Stimulated activated CD4-positive, alpha-beta T cell treated with anti-CD3 and anti-CD28 coated beads, Interleukin-1b, Interleukin-23, amount 100 ng/mL, for 1 hour (primary cell): ENCODE measurements at places on chromosomes 13 and 19.

- DNase-seq, result no peak
Observed at GRCh38 chr13:32669030-32669646, 82.9 kb downstream of the PDS5B start.

DNA sequence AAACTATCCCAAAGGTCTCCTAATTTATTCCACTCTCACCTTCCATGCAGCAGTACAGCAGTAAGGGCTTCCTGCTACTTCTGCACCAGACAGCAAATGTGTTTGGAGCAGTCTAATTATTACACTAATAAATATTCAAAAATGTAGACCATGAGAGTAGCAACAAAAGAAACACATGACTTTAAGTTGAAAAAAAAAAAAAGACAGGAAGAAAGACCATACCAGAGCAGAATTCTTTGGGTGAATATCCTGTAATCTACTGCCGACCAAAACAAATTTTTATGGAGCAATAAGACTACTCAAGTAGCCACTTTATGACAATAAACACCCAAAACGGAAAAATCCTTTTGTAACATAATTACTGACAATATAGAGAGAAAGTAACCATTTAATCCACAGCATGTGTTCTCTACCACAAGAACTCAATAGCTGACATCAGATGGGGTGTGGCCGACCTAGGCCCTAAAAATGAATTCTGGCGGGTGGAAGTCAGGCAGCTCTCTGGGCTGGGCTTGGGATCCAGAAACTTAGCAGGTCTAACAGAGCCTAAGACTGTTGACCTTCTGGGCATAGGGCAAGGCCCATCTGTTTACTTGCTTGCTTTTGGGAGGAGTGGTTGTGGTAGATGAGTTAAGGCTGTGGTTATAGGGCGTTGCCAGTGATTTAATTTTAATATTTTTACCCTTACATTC lies 4.6 kb downstream of the KLF12 start:
- DNase-seq, result no peak

GRCh38 chr13:77697217-77698103 lies at the start of gene SLAIN1:
SLAIN1 (plus strand) TSS chr13:77697687; CDS start chr13:77697914, 227 bp downstream.
- peak; percentile 70 for DNase-seq

DNA sequence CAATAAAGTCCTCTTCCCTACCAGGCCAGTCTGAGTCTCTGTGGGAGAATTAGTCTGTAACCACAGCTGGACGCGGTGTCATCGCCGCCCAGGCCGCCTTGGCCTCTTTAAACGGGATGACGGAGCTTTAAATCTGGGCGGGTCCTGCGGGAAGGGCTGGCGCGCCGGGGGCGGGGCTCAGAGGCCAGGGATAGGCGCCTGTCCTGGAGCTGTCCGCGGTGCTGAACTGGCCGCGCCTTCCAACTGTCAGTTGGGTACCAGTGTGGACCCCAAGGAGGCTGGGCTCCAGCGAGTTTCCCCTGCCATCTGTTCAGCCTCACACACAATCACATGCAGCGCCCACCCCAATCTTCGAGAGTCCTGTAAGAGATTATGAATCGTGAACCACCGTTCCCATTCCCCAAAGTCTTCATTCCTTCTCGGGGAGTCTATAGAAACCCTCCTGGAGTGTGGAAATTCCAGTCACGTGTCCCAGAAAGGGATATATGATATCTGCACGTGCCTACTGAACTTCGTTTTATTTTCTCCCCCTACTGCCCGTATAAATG lies 11.5 kb downstream of the APLP1 start:
- DNase-seq, result peak; percentile 47

GRCh38 chr13:61695147-61695546 lies 279.5 kb upstream of the PCDH20 start:
- DNase-seq, result no peak

GRCh38 chr19:4326837-4327251 lies 11.8 kb downstream of the STAP2 start:
- DNase-seq, result no peak

GRCh38 chr13:80400865-80401426 lies 60.0 kb upstream of the SPRY2 start:
- DNase-seq, result no peak

- no peak for DNase-seq
Observed at GRCh38 chr13:111397202-111397880, 76.9 kb downstream of the TEX29 start.

GRCh38 chr13:25585000-25585399 lies 213.2 kb downstream of the ATP8A2 start:
- DNase-seq, result no peak

DNA sequence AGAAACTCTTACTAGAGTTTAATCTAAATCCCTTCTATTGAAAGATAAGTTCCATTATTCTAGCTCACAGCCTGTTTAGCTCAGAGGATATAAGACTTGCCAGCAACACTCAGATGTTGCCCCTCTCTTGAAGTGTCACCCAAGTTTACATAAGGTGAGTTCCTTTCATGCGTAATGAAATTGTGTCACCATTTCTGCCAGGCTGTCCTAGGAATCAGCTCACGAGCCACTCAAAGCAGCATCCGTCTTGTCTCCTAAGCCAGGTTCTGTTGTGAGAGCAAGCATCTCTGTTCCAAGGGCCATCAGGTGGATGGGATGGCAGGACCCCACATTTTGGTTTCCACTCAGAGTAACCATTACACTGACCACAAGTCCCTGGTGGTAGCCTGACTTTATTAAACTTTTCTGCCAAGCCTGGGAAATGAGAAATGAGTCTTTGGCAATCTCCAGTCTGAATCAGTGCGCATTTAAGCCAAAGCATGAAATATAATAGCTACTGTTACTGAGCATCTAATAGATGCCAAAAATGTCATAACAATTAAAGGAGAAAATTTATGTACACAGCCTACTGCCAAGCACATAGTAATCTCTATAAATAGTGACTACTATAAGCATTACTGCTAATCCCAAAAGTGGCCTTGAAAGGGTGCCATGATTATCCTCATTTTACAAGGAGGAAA lies 179.6 kb upstream of the MIR17HG start:
- no peak for DNase-seq

GRCh38 chr19:28296506-28296905 lies 916.4 kb downstream of the UQCRFS1 start:
- no peak for DNase-seq
